ENCODE measurements at places on chromosomes 2 and 18.

DNA sequence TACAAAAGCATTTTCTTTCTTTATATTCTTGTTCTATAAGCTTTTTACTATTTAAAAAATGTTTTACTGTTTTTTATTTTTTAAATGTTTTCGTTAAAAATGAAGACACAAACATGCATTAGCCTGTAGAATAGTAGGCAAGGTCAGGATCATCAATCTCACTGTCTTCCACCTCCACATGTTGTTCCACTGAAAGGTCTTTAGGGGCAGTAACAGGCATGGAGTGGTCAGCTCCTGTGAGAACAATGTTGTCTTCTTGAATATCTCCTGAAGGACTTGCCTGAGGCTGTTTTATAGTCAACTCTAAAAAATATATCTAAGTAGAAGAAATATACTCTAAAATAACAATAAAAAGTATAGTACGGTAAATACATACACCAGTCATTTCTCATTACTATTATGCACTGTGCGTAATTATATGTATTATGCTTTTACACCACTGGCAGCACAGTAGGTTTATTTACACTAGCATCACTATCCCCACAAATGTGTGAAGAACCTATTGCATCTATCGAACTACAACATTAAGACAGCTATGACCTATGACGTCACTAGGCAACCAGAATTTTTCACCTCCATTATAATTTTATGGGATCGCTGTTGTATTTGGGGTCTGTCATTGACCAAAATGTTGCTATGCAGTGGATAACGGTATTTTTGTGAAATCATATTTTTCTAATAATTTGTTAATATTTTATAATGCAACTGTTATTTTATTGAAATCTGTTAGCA is 764.3 kb downstream of the METTL4 start:
- H3K36me3 ChIP-seq, result no peaks in the 10 kb centered on the region
- H3K27me3 ChIP-seq, result no peaks in the 10 kb centered on the region
- H3K27ac ChIP-seq, result no peak overlapping the region

GRCh38 chr18:60047556-60047955 is 147.8 kb downstream of the PMAIP1 start:
- no peaks in the 10 kb centered on the region for H3K36me3 ChIP-seq
- peaks cover 1% of the 10 kb centered on the region for H3K4me1 ChIP-seq
- DNase-seq, result no peak

- no peak overlapping the region for H3K27ac ChIP-seq
- no peaks in the 10 kb centered on the region for H3K27me3 ChIP-seq
- H3K4me3 ChIP-seq, result no peak overlapping the region
- no peaks in the 10 kb centered on the region for H3K4me1 ChIP-seq
- no peaks in the 10 kb centered on the region for H3K36me3 ChIP-seq
These were observed 1024.2 kb upstream of the ACVR2A start for GRCh38 chr2:146820672-146821071.

DNA sequence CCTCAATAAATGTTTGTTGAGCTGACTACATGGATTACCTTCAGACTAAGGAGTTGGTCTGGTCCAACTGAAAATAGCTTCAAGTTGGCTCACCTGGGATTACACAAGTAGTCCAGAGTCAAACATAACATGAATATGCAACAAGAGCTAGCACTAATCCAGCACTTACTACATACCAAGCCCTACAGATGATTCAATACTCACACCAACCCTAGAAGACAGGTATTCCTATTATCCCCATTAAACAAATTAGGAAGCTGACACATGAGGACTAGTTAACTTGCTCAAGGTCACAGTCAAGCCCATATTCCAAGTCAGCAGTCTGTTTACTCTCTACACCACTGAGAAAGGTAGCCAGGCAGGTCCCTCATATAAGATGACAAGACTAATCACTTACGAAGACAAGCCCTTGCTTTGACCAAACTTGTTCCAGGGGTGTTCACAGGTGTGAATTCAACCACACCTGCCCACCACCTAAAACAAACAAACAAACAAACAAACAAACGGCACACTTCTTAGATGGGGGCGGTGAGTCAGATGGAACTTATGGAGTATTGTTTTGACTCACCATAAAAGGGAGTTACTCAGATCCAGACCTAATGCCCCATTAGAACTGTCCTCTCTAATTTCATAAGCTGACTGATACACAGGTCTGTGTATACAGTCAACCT is 29.1 kb downstream of the TMEM131 start:
- no peaks in the 10 kb centered on the region for H3K27me3 ChIP-seq
- peaks cover 17% of the 10 kb centered on the region for H3K36me3 ChIP-seq
- no peak for DNase-seq
- H3K4me1 ChIP-seq, result peaks cover 83% of the 10 kb centered on the region

- H3K4me3 ChIP-seq, result no peak overlapping the region
- H3K27me3 ChIP-seq, result peaks cover 9% of the 10 kb centered on the region
- no peak for DNase-seq
- no peaks in the 10 kb centered on the region for H3K4me1 ChIP-seq
- no peak overlapping the region for H3K27ac ChIP-seq
- no peaks in the 10 kb centered on the region for H3K36me3 ChIP-seq
These were observed 465.1 kb downstream of the GALR1 start for GRCh38 chr18:77714716-77715115.

DNA sequence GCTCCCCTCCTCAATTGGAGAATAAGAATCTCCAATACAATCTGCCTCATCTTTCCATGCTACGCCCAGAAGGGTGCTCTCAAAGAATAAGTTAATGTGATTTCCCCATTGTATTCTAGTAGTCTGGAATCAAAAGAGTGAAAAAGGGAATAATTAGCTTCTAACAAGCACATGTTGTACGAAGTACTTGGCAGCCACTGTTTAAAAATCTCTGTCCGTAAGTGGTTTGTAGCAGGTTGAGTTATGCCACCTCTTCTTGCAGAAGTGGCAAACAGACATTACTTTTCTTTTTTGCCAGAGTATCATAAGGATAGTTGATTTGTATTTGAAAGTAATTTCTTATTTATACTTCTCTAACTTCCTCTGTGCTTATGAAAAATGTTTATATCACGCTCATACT is 184.7 kb downstream of the CD226 start:
- no peaks in the 10 kb centered on the region for H3K27me3 ChIP-seq
- H3K27ac ChIP-seq, result no peak overlapping the region
- H3K36me3 ChIP-seq, result no peaks in the 10 kb centered on the region
- H3K4me1 ChIP-seq, result no peaks in the 10 kb centered on the region
- no peak for DNase-seq

DNA sequence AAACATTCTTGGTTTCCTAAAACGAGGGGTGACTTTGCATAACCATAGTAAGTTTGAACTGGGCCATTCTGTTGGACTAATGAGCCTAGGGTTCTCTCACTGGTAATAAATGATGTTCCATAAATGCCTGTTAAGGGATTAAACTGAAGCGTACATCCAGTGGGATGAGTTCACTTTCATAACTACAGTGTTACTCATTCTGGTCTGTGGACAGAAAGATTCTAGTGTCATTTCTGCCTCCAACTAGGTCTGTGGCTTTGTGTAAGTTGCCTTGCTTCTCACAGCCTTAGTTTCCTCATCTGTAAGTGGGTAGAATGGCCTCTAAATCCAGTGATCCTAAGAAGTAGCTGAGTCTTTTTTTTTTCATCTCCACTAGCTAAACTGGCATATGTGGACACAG is 1860.6 kb upstream of the PIK3C3 start:
- H3K27me3 ChIP-seq, result no peaks in the 10 kb centered on the region
- no peak for DNase-seq
- H3K36me3 ChIP-seq, result no peaks in the 10 kb centered on the region
- no peak overlapping the region for H3K4me3 ChIP-seq
- H3K27ac ChIP-seq, result no peak overlapping the region

DNA sequence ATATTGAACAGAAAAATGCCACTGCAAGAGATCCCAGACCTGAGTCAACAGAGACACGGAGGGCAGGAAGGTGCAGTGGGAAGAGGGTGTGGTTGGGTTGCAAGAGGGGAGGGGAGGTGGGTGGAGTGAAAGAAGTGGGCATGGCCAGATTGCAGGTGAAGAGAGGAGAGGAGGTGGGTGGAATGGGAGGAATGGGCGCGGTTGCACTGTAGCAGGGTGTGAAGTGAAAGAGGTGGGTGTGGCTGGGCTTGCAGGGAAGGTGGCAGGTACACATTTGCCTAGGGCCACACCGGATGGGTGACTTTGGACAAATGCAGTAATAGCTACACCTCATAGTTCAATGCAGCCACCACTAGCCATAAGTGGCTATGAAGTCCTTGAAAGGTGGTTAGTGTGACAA is 71.1 kb downstream of the DOCK10 start:
- no peak for DNase-seq
- peaks cover 53% of the 10 kb centered on the region for H3K36me3 ChIP-seq
- peaks cover 74% of the 10 kb centered on the region for H3K4me1 ChIP-seq
- no peak overlapping the region for H3K4me3 ChIP-seq
- no peaks in the 10 kb centered on the region for H3K27me3 ChIP-seq

- H3K27me3 ChIP-seq, result no peaks in the 10 kb centered on the region
- no peak overlapping the region for H3K27ac ChIP-seq
- no peak overlapping the region for H3K4me3 ChIP-seq
- no peaks in the 10 kb centered on the region for H3K4me1 ChIP-seq
- no peak for DNase-seq
- no peaks in the 10 kb centered on the region for H3K36me3 ChIP-seq
These were observed 369.3 kb upstream of the RND3 start for GRCh38 chr2:150856596-150857281.

GRCh38 chr2:667332-667999 is 9.7 kb downstream of the TMEM18 start:
- no peak for DNase-seq
- no peaks in the 10 kb centered on the region for H3K27me3 ChIP-seq
- H3K4me3 ChIP-seq, result no peak overlapping the region
- peaks cover 79% of the 10 kb centered on the region for H3K36me3 ChIP-seq
- H3K27ac ChIP-seq, result no peak overlapping the region
- peaks cover 11% of the 10 kb centered on the region for H3K4me1 ChIP-seq

DNA sequence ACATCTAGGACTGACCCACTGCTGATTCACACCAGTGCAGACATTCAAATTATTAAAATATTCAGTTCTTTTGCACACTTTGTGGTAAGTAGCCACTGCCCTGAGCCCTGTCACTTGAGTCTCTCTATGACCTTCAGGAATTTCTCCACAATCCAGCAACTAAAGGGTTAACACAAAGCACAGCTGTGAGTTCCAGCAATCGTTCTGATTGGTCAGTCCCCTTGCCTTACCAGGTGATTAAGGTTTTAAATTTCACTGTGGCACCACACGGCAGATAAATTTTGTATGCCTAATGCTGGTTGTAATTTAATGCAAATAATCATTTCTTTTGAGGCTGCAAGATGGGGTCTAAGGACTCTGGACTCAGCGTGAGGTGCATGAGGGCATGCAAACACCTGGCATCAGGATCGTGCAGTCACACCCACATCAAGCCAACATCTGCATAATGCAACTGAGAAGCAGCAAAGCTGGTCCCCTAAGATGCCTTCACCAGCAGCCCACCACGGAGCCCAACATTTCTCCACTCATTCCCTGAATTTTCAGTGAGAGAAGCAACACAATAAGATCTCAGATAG is 36.6 kb downstream of the SLC14A1 start:
- H3K27ac ChIP-seq, result no peak overlapping the region
- H3K4me1 ChIP-seq, result peaks cover 2% of the 10 kb centered on the region
- H3K4me3 ChIP-seq, result no peak overlapping the region
- H3K27me3 ChIP-seq, result peaks cover 11% of the 10 kb centered on the region
- no peak for DNase-seq

- H3K4me1 ChIP-seq, result peaks cover 18% of the 10 kb centered on the region
- no peak overlapping the region for H3K4me3 ChIP-seq
- no peak for DNase-seq
- peak overlapping the region; percentile 65 for H3K27ac ChIP-seq
- H3K36me3 ChIP-seq, result peaks cover 36% of the 10 kb centered on the region
These were observed 382.1 kb downstream of the ZEB2 start for GRCh38 chr2:144137705-144138428.

DNA sequence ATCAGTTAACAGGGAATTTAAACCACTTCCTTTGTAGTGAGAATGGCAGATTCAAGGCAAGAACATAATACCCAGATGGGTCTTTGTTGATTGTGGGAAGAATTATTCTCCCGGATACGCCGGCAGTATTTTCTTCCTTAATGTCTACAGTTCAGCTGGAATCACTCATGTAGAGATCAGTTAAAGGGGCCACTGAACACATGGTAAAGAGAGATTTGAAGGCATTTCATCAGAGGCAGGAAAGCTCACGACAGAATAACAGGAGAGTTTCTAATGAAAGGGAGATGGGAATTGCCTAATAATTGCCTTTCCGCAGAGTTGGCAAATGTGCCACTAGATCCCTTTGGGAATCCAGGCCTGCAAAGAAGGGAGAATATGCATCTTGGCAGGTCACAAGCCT is 327.7 kb upstream of the ZNF804A start:
- H3K4me3 ChIP-seq, result no peak overlapping the region
- no peaks in the 10 kb centered on the region for H3K4me1 ChIP-seq
- no peaks in the 10 kb centered on the region for H3K27me3 ChIP-seq
- H3K27ac ChIP-seq, result no peak overlapping the region

- H3K27ac ChIP-seq, result no peak overlapping the region
- H3K4me1 ChIP-seq, result peaks cover 11% of the 10 kb centered on the region
- H3K4me3 ChIP-seq, result no peak overlapping the region
- peaks cover 6% of the 10 kb centered on the region for H3K36me3 ChIP-seq
These were observed 35.0 kb downstream of the STAT4 start for GRCh38 chr2:191115804-191116203.

- DNase-seq, result no peak
- no peaks in the 10 kb centered on the region for H3K4me1 ChIP-seq
- no peak overlapping the region for H3K4me3 ChIP-seq
- no peak overlapping the region for H3K27ac ChIP-seq
- H3K27me3 ChIP-seq, result peaks cover 30% of the 10 kb centered on the region
These were observed 72.9 kb upstream of the SNTG2 start for GRCh38 chr2:877747-878146.

- peaks cover 6% of the 10 kb centered on the region for H3K36me3 ChIP-seq
- peak overlapping the region; percentile 83 for H3K4me3 ChIP-seq
- peaks cover 21% of the 10 kb centered on the region for H3K27me3 ChIP-seq
- peaks cover 17% of the 10 kb centered on the region for H3K4me1 ChIP-seq
These were observed 180.2 kb upstream of the ALKAL2 start for GRCh38 chr2:467892-468647.

GRCh38 chr2:241014764-241015163 is 16.3 kb downstream of the SNED1 start:
- no peak overlapping the region for H3K27ac ChIP-seq
- no peak overlapping the region for H3K4me3 ChIP-seq
- H3K36me3 ChIP-seq, result no peaks in the 10 kb centered on the region

DNA sequence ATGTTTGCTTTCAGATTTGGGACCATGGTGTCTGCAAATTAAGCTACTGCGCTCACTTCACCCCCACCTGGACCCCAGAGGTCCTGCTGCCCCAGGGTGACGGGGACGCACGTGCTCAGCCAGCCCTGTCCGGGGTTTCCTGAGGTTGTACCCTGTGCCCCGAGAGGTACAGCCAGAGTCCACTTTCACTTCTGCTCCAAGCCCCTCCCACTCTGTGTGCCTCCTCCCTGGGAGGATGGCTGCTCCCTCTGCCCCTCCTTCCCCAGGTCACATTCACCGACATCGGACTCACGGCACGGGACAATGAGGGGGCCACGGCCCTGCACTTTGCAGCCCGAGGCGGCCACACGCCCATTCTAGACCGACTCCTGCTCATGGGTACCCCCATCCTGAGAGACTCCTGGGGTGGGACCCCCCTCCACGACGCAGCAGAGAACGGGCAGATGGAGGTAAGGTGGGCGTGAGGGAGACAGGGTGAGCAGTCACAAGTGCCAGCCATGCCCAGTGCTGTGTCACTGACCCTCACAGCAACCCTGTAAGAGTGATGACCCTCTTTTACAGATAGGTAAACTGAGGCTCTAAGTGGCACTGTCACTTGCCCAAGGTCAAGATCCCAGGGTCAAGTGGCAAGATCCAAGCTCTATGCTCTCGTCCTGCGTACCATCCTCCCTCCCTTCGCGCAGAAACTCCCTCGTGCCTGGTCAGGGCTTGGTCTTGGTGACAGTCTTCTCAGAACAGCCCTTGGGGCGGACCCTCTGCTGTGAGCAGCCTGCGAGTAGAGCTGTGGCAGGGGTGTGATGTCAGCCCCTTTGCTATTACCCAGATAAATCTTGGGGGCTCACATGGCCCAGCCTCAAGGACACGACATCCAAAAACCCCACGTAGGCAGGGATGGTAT is 7.6 kb downstream of the ESPNL start:
- H3K4me1 ChIP-seq, result peaks cover 43% of the 10 kb centered on the region
- H3K4me3 ChIP-seq, result peak overlapping the region; percentile 87
- DNase-seq, result peak; percentile 81

All from stimulated activated naive B cell treated with anti-CD40 and anti-IgM and Interleukin-4, amounts not matched to agents 10 μg/mL and 1 μg/mL and 100 μg/mL, for 72 hours (primary cell).